ENCODE measurements at places on chromosomes 3 and 15. TPM values are rescaled to one million over a fixed set of nuclear protein-coding genes. Genes with fewer than 3 reads are reported as not detected.

Gene CERS3
- total RNA-seq = not detected

Gene SMC4
- 50.1 TPM for total RNA-seq

Gene SERPINI1
- total RNA-seq = 1.4 TPM

Gene PROS1
- 17.3 TPM for total RNA-seq

Gene GOLGA6A
- total RNA-seq = not detected

Gene ZNF609
- total RNA-seq = 15.3 TPM

Gene KCTD6
- 6.0 TPM for total RNA-seq

Gene SMCO1
- total RNA-seq = not detected

Gene SLC12A1
- total RNA-seq = not detected

Gene WDR93
- not detected for total RNA-seq

Gene CYP8B1
- total RNA-seq = not detected

Gene RPUSD3
- total RNA-seq = 18.9 TPM

Gene FBXL22
- total RNA-seq = 0.11 TPM

Gene EMC7
- total RNA-seq = 31.2 TPM

Gene SHF
- total RNA-seq = 6.0 TPM

Gene GPR62
- under 0.01 TPM for total RNA-seq

Gene ARGFX
- total RNA-seq = not detected

Gene ZNF80
- not detected for total RNA-seq

Gene GOLGA6D
- not detected for total RNA-seq

Gene DCBLD2
- 23.5 TPM for total RNA-seq
